Dermis lymphatic vessel endothelial cell (primary cell): ENCODE measurements at places on chromosomes 12 and 14. TPM values are rescaled to one million over a fixed set of nuclear protein-coding genes. Genes with fewer than 3 reads are reported as not detected.

KRT2 gene
- not detected in 2 replicates for total RNA-seq

GSC gene
- total RNA-seq, result not detected in 2 replicates

PRR4 gene
- total RNA-seq, result 0.17 and 0.22 TPM in 2 replicates

RIMBP2 gene
- total RNA-seq, result not detected in 2 replicates

KITLG gene
- 5.2 and 6.5 TPM in 2 replicates for total RNA-seq

SERPINA10 gene
- total RNA-seq, result not detected in 2 replicates

TMEM63C gene
- 0.86 TPM in 1 of 2 replicates, not detected in the other for total RNA-seq

BMAL2 gene
- total RNA-seq, result 29.3 and 33.3 TPM in 2 replicates
